CD4-positive, alpha-beta T cell treated with Interleukin-2 at 100 ng/mL for 4 hours (primary cell): ENCODE measurements at places on chromosomes 12 and 14.

DNA sequence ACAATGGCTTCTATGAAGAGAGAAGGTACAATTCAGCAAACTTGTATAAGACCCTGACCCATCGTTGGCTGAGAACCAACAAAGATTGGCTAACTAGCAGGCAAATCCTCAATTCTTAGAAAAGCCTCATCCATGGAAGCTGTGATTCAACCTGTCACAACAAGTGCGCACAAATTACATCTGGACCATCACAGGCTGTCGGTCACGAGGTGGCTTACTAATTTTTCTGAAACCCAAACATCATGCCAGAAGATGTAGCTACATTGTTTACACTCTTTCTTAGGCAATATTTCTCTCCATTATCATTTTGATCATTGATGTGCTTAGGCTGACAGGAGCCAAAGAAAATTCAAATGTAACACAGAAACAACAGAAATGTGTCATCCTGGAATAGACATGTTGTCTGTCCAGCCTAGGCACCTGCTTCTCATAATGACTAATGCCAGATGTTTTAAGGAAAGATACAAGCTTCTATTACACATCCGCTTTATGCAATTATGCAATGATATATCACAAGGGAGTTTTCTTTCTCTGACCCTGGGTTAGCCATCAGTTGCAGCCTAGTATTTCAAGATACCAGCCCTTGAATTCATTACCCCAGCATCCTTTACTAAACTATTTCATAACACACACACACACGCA, 92.9 kb upstream of the DIO2 start:
- DNase-seq: no peak

DNA sequence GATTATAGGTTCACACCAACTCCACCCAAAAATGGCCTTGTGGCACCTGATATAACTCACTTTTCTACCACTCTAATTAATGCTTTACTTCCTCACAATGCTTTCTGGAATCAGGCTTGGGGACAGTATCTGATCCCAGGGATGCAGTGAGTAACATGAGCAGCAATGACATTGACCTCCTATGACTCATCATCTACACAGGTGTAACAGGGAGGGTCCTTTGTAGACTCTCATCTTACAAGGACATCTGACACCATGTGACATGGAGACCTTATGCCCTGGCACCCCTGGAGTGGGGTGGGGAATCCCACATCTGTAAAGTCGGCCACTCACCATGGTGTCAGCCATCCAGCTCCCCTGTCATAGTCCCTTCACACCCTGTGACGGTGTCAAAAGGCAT, 586.4 kb downstream of the MED13L start:
- DNase-seq: no peak

- DNase-seq: no peak
Observed at GRCh38 chr14:104660597-104660996, 28.8 kb upstream of the INF2 start.

GRCh38 chr12:52401926-52402325, 4.2 kb downstream of the KRT82 start:
- DNase-seq: no peak

DNA sequence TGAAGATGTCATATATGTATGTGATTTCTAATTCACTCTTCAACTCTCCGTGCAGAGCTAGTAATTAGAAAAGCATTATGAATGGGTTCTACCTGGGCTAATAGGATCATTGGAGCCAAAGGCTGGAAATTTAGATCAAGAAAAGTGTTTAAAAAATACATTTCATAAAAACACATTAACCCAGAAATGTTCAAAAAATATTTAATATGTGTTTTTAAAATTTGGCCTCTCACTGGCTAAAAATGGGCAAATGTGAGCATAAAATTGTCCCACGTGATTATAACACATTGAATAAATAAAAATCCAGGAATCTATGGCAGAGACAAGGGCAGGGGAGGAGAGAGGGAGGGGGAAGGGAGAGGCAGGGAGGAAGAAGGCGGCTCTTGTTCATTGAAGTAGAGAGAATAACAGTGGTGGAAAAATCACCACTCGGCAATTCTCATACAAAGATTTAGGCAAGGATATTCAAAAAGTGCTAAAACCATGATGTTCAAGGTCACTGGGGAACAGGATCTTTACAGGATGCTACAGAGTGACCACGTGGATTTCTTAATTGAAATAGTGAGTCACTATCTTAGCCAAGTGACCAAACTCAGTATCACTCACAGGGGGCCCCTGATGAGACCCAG, 38.8 kb downstream of the FBXO21 start:
- no peak for DNase-seq

GRCh38 chr12:51493281-51493680, 68.7 kb downstream of the SLC4A8 start:
- no peak for DNase-seq

DNA sequence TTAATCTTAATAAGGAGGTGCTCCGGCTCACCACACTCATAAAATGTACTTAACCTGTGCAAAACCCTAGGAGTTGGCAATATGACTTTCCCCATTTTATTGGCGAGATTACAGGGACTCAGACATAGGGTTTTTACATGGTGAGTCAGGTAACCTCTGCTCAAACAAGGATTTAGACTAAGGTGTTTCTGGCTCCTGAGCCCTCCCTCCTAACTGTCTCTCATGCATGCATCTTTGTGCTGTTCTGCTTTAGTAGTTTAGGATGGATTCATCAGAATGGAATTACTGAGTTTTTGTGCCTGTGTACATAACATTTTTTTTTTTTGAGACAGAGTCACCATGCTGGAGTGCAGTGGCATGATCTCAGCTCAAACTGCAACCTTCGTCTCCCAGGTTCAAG, 993.3 kb upstream of the TMEM132C start:
- DNase-seq: no peak

- DNase-seq: no peak
Observed at GRCh38 chr14:49483268-49483667, 102.9 kb downstream of the RPS29 start.

GRCh38 chr12:76688631-76689030, 75.3 kb upstream of the ZDHHC17 start:
- DNase-seq: no peak

DNA sequence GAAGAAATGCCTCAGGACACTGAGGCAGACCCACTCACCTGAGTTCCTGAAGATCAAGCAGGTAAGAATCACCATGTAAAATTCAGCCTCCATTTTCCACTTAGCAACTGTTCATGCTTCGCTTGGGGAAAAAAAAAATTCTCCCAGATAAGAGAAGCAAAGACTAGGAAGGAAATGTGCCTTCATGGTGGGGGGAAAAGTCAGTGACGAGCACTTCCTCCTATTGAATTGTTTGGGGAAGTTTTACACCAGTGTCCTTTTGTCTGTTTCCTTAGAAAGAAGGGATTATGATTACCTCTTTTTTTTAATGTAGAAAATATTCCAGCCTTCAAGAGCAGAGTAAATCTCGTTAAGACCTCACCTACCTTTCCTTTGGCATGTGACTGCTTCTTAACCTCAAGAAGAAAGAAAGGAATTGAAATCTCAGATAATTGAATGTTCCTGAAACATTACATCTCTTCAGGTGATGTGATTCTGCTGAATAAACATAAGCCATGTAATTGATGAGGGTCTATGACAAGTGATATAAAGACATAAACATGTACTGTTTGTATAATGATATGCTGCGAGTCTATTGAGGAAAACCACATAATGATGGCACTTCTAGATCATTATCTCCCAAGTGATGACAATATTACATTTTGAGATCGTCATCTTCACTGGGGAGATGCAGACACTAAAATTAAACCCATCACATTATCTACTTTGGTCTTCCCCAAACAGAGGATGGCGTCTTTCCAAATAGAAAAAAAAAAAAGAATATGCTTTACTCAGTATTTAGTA, at the start of gene PTPRB:
TSS of gene PTPRB (minus strand) at position 127 of the 783 bp plus-strand sequence. CDS start at position 93, 34 bp downstream.
- DNase-seq: no peak

GRCh38 chr12:41743835-41744234, 400.8 kb downstream of the GXYLT1 start:
- DNase-seq: no peak
